ENCODE measurements at places on chromosomes 4 and X. TPM values are rescaled to one million over a fixed set of nuclear protein-coding genes. Genes with fewer than 3 reads are reported as not detected.

DNA sequence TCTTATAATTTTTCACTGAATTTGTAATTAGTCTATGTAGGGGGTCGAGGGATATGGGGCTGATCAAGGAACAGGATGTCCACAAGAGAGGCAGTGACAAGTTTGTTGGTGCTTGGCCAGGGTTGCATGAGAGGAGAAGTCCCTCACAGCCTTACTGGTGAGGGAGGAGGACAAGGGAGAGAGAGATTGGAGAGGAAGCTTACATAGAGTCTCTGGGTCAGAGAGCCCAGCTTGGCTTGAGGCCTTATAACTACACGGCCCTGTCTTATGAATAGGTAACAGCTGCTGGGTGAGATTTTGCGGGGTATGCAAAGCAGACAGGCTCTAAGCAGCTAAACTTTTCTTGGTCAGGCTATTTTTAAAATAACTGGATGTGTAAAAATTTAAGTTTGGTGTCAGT lies 37.9 kb upstream of the OTUD4 start:
- no peak overlapping the region for H3K4me3 ChIP-seq
- DNase-seq, result no peak
- no peaks in the 10 kb centered on the region for H3K4me1 ChIP-seq
- no peaks in the 10 kb centered on the region for H3K36me3 ChIP-seq
- H3K27me3 ChIP-seq, result peaks cover 28% of the 10 kb centered on the region

SNCA gene
- total RNA-seq, result 7.9 TPM

PCDH19 gene
- 1.7 TPM for total RNA-seq

GRCh38 chr4:28774344-28774743 lies 1913.7 kb downstream of the STIM2 start:
- no peaks in the 10 kb centered on the region for H3K36me3 ChIP-seq
- no peak for DNase-seq
- H3K4me1 ChIP-seq, result peaks cover 7% of the 10 kb centered on the region

- H3K27me3 ChIP-seq, result peaks cover 5% of the 10 kb centered on the region
- no peak overlapping the region for H3K27ac ChIP-seq
Observed at GRCh38 chr4:93646233-93646930, 182.2 kb upstream of the ATOH1 start.

JADE1 gene
- 19.7 TPM for total RNA-seq

DNA sequence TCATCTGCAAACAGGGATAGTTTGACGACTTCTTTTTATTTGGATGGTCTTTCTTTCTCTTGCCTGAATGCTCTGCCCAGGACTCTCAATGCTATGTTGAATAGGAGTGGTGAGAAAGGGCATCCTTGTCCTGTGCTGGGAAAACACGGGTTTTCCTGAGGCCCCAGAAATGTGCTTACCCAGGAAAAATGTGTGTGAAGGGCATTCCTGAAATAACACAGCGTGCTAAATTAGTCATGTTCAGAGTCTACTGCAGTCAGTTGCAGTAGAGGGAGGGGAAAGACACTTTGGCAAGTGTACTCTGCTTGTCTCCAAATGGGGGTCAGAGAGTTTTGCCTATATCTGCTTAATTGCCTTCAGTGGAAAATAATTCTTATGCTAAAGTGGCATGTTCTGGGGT lies 153.9 kb downstream of the CCNG2 start:
- no peak overlapping the region for H3K27ac ChIP-seq
- H3K27me3 ChIP-seq, result peaks cover 2% of the 10 kb centered on the region
- H3K4me3 ChIP-seq, result no peak overlapping the region
- no peaks in the 10 kb centered on the region for H3K36me3 ChIP-seq

DNA sequence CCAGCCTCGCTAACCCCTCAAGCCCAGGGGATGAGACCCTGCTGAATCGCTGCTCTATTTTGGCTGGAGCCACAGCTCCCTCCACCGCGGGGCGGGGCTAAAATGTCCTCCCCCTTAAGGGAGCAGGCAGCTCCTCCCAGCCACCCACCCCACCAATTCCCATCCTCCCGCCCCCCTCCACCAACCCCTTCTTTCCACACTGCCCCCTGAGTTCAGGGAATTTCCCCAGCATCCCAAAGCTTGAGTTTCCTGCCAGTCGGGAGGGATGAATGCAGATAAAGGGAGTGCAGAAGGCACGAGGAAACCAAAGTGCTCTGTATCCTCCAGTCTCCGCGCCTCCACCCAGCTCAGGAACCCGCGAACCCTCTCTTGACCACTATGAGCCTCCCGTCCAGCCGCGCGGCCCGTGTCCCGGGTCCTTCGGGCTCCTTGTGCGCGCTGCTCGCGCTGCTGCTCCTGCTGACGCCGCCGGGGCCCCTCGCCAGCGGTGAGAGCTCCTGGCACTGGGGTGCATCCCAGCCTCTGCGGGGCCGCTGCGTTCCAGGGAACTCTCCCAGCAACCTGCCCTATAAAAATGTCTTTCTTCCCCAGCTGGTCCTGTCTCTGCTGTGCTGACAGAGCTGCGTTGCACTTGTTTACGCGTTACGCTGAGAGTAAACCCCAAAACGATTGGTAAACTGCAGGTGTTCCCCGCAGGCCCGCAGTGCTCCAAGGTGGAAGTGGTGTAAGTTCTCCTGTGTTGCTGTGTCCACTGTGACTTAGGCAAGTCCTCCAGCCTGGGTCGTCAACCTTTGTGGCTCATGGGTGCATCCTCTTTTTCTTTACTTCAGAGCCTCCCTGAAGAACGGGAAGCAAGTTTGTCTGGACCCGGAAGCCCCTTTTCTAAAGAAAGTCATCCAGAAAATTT lies at the start of gene CXCL6:
Gene CXCL6 (plus strand): TSS at position 306 of the 907 bp plus-strand sequence. CDS start 73 bp downstream, at position 379.
- peak within 1 kb of the TSS; percentile 78 for H3K27ac ChIP-seq
- DNase-seq, result peak; percentile 86
- peaks cover 4% of the 10 kb centered on the region for H3K36me3 ChIP-seq
- H3K4me3 ChIP-seq, result peak within 1 kb of the TSS; percentile 82
- H3K27me3 ChIP-seq, result peaks cover 4% of the 10 kb centered on the region

GRCh38 chrX:109352066-109352588 lies 129.8 kb downstream of the GUCY2F start:
- no peaks in the 10 kb centered on the region for H3K36me3 ChIP-seq
- no peaks in the 10 kb centered on the region for H3K27me3 ChIP-seq
- DNase-seq, result no peak
- peak overlapping the region; percentile 36 for H3K27ac ChIP-seq
- H3K4me1 ChIP-seq, result peaks cover 34% of the 10 kb centered on the region
- H3K4me3 ChIP-seq, result no peak overlapping the region

NPY5R gene
- not detected for total RNA-seq

- H3K27me3 ChIP-seq, result no peaks in the 10 kb centered on the region
- H3K36me3 ChIP-seq, result no peaks in the 10 kb centered on the region
- H3K4me1 ChIP-seq, result peaks cover 36% of the 10 kb centered on the region
- no peak overlapping the region for H3K27ac ChIP-seq
- peak overlapping the region; percentile 23 for H3K4me3 ChIP-seq
Observed at GRCh38 chr4:118350961-118351360, 1.8 kb downstream of the PRSS12 start.

DNA sequence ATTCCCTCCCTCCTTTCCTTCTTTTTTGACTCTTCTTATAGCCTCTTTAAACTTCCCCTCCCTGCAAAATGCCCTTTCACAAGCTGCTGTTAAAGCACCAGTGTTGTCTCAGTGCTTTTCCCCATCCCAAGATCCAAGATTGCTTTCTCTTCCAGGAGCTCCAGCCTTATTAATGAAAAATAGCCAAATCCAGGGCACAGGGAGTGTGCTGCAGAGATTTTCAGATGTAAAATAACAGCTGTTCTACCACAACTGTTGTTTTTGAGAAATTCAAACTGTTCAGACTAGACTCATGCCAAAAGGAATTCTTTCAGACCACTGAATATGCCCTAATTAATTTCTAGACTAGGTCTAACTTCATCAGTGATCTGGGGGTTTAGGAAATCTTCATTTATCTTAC lies 47.0 kb upstream of the GPC3 start:
- H3K36me3 ChIP-seq, result no peaks in the 10 kb centered on the region
- H3K4me1 ChIP-seq, result no peaks in the 10 kb centered on the region
- H3K27ac ChIP-seq, result no peak overlapping the region
- DNase-seq, result no peak
- peaks cover 12% of the 10 kb centered on the region for H3K27me3 ChIP-seq

DNA sequence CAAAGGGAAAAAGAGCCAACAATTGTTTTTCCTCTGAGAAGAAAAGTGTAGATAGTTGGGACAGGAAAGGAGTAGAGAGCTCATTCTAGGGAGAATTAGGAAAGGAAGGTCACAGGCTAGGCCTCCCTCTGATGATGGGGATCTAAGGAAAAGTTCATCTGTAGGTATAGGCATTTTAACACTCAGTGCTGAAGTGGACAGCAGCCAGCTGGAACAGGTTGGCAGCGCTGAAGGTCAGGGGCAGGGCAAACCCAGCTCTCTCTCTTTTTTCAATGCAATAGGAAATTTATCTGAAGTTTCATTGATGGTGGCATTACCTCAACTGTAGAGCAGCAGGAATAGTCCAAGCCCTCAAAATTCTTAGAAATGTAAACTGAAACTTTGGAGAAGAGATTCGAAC lies 98.5 kb upstream of the ETNPPL start:
- H3K36me3 ChIP-seq, result no peaks in the 10 kb centered on the region
- H3K4me3 ChIP-seq, result no peak overlapping the region
- no peak for DNase-seq
- H3K4me1 ChIP-seq, result no peaks in the 10 kb centered on the region

HELQ gene
- total RNA-seq, result 18.4 TPM

PCDH7 gene
- total RNA-seq, result 139 TPM

TBC1D9 gene
- total RNA-seq, result 38.8 TPM

GRCh38 chrX:133786382-133786781 lies 199.0 kb downstream of the GPC3 start:
- H3K27me3 ChIP-seq, result peaks cover 13% of the 10 kb centered on the region
- no peak overlapping the region for H3K4me3 ChIP-seq
- no peak for DNase-seq
- H3K27ac ChIP-seq, result no peak overlapping the region

PPBP gene
- total RNA-seq, result not detected

L1CAM gene
- 16.6 TPM for total RNA-seq
